ENCODE measurements at places on chromosomes 2 and 18.
A peak's percentile ranks its signal among the peaks of the same experiment; 100 is the strongest.

GRCh38 chr2:174585657-174586252 is 11.8 kb downstream of the WIPF1 start:
- no peak for DNase-seq

- no peak for DNase-seq
Observed at GRCh38 chr18:23721696-23722480, 32.6 kb downstream of the LAMA3 start.

DNA sequence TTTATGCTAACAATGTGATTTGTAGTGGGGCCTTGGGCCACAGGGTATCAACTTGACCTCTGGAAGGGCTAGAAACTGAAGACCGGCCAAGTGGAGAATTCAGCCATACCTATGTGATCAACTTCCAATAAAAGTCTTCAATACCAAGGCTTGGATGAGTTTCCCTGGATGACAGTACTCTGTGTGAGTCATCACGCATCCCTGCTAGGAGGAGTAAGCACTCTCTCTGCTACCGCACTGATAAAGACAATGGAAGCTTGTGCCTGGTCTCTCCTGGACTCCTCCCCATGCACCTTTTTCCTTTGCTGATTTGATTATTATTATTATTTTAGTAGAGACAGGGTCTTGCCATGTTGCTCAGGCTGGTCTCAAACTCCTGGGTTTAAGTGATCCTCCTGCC is 58.1 kb downstream of the SKA1 start:
- no peak for DNase-seq

DNA sequence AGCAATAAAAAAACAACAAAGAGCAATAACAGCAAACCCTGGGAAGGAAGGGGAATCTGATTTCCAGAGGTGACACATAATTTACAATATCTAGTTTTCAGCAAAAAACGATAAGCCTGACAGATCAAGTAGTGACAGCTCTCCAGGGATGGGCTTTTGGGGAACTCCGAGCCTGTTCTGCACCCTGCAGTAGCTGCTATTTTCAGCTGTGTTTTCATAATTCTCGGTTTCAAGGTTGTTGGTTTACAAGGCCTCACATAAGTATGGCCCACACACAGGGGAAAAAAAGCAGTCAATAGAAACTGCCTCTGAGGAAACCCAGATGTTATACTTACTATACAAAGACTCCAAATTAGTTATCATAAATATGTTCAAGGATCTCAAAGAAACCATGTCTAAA is 67.7 kb upstream of the CTLA4 start:
- no peak for DNase-seq

DNA sequence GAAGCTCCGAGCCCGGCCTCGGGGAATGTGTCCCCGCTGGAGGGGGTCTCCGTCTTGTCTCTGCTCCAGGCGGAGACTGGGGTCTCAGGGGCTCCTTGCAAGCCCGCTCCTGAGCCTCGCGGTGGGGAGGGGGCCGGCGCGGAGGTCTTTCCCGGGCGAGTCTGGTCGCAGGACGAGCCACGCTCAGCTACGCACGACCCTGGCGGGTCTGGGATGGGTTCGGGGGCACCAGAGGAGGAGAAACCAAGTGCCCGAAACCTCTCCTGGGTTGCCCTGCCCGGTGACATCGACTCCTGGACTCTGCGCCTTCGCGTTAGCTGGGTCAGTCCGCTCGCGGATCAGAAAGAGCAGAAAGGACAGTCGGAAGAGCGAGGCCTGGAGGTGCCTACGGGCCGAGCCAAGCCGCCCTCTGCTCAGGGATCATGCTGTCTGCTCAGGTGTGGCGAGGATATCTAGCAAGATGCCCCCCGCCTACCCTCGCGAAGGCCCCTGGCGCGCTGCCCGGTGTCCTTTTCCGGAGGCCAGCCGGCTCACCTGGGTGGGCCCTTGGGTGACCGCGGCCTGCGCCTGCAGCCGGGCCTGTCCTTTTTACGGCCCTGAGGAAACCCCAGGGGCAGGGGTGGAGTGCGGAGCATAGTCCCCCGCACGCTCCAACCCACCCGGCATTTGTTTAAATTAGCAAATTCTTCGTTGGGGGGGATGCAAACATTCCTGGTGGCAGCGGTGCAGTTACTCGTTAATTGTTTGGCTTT is 58.7 kb downstream of the SNORC start:
- DNase-seq, result no peak

DNA sequence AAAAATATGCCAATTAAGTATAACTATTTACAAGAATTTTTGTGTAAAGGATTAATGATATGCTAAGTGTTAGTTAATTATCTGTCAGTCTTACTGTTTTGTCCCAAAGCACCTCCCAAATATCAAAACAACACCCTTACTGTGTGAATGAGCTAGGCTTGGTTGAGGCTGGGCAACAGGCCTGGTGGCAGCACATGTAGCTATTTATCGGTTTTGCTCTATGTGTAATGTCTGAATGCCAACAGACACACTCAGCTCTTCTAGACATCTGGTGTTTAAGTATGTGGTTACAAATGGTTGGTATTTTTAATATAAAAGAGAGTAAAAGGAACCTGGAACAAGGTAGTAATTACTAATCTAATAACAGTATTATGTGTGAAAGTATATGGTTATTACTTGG is 175.3 kb downstream of the RAB3GAP1 start:
- no peak for DNase-seq

- no peak for DNase-seq
Observed at GRCh38 chr18:13180614-13181375, 37.8 kb upstream of the LDLRAD4 start.

- DNase-seq, result peak; percentile 78
Observed at GRCh38 chr2:127398239-127398590, 10.4 kb upstream of the MAP3K2 start.

- DNase-seq, result no peak
Observed at GRCh38 chr2:149400997-149401396, 70.6 kb downstream of the LYPD6 start.

- DNase-seq, result no peak
Observed at GRCh38 chr2:156088587-156088986, 243.9 kb downstream of the NR4A2 start.
